GM06990 (cell line): ENCODE measurements at places on chromosomes 3 and 15.

DNA sequence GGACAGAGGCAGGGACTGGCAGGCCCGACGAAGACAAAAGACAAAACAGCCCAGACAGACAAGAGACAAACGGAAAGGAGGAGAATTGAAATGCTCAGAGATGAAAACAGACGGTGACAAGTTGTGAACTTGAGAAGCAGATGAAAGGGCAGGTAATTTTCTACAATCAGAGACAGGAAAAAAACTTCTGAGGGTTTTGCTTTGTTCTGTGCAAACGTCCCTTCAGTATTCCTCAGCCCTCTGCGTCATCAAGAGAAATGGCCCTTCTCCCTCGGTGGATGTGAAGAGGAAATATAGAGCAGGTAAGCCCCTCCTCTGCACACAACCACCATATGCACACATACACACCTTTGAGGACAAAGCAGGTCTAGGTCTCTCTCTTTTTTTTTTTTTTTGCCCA lies 206.6 kb downstream of the UACA start:
- no peak for DNase-seq

DNA sequence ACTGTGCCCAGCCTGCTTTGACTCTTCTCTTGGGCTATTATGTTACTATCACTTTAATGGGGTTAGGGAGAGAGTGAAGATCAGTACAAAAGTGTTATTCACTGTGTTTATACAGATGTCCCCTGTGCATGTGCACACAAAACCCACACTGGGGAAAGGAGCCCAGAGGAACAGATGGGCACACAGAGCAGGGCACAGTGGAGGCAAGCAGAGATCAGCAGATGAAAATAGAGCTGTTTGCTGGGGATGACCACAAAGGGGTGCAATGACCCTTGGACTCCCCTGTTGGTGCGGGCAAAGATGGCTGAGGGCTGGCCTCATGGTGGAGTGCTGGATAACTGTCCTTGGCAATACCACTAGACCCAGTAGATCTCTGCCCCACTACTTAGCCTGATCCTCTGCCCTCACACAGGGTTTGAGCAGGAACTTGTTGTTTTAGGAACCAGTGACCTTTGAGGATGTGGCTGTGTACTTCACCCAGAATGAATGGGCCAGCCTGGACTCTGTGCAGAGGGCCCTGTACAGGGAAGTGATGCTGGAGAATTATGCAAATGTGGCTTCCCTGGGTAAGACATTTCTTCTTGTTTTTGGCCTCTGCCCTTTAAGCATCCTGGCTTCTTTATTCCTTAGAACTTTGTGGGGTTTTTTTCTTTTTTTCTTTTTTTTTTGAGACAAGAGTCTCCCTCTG lies 5.3 kb downstream of the ZNF620 start:
- DNase-seq, result no peak

- DNase-seq, result no peak
Measured at GRCh38 chr3:122962149-122962548, 65.4 kb downstream of the SEMA5B start.

- DNase-seq, result no peak
Measured at GRCh38 chr15:54312528-54312927, 334.3 kb downstream of the UNC13C start.

DNA sequence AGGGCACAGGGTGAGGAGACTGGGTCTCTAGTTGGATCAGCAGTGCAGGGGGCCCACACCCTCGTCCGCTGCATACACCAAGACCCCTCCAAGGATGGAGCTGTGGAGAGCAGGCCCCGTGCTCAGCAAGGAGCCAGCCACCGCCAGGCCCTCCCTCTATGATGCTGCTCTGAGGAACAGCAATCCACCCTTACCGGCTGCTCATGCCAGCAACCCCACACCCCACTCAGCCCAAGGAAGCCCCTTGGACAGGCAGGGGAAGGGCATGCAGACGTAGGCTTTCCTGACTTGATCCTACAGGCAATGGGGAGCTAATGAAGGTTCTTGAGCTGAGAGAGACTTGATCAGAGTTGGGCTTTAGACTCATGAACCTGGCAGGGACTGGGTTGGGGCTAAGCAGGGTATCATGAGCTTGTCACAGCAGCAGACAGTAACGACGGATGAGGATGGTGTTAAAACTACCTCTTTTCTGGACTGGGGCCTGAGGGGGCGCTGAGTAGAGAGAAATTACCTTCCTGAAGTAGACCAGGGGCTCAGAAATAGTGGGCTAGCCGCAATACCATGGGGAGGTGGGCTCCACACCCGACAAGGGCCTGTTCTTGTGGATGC lies 50.5 kb upstream of the FGD5 start:
- DNase-seq, result no peak

DNA sequence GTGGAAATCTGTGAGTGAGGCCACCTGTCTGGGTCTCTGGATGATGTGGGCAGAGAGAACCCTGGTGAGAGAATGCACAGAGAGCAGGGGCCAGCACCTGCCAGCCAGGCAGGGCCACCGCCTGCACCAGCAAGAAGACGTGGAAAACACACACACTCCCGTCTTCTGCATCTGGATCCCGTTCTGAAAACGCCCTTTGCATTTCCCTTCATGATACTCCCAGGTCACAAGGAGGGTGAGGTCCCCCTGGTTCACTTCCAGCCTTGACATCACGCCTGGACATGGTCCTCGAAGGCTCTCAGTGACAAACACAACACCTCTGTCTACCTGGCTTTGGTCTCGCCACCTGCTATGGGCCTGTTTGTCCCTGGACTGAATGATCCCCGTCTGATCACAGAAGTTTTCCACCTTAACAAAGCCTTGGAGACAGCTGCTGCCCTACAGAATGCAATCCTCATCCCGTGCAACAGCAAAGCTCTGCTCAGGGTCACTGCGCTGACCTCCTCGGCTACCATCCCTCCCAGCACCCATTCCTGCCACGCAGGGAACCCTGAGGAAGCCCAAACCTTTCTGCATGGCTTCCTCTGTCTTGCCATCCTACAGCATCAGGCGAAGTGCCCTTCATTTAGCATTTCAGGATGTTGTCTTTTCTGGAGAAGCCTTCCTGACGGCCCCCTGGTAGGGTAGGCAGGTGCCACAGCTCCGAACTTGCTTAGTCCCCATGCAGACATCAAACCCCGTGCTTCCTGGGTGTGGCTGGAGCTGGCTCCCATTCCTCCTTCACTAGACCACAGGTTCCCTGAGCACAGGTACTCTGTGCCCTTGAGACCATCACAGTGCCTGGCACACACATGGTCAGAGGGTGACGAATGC lies 122.5 kb downstream of the ATP10A start:
- no peak for DNase-seq

DNA sequence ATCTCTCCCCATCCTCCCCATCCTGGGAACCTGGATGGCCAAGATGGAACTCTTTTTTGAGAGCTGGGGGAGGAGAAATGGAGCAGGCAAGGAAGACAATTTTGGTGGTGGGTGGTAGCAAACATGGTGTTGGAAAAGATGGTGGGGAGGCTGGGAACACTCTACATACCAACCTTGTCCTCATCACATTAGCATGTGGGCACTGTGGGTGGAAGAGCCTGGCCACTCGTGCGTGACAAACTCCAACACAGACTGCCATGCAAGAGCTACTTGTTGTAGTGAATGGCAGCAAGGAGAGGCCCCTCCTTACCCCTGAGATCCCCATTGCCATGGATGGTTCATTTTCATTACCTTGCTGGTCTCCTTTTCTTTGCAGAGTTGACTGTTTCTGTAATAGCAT lies 262.6 kb downstream of the RPLP1 start:
- no peak for DNase-seq

DNA sequence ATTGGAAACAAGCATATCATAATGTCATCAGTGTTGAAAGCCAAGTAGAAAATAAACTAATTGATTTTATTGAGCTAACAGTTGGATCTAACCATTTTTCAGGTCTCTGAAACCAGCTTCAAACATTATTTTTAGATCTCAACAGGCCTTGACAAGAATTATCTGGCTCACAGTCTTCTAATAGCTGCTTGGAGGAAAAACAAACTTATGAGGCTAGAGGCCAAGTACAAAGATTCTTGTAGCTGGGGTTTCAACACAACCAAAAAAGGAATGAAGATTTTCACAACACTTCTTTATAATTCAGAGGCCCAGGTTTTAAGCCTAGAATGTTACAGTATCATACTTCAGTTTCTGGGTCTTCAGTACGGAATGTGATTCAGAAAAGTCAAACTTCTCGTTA lies 3.7 kb downstream of the SETMAR start:
- no peak for DNase-seq

- no peak for DNase-seq
Measured at GRCh38 chr15:101104141-101104540, 147.7 kb downstream of the CHSY1 start.

DNA sequence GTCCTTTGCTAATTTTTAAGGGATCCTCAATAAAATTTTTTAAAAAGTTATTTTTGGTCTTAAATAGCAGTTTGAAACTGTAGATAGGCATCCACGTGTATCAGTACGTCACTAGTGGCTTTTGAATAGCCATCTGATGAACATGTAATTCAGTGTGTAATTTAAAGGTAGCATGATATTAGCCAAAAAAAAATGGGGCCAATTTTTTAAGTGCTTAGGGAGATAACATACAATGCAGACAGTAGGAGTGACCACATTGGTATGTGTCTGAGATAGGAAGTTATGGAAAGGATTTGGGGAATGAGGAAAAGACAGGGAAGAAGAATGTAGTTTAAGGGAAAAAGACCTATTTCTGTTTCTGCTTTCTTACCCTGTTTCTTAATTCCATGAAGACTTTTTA lies 2.5 kb downstream of the AP4E1 start:
- DNase-seq, result no peak

DNA sequence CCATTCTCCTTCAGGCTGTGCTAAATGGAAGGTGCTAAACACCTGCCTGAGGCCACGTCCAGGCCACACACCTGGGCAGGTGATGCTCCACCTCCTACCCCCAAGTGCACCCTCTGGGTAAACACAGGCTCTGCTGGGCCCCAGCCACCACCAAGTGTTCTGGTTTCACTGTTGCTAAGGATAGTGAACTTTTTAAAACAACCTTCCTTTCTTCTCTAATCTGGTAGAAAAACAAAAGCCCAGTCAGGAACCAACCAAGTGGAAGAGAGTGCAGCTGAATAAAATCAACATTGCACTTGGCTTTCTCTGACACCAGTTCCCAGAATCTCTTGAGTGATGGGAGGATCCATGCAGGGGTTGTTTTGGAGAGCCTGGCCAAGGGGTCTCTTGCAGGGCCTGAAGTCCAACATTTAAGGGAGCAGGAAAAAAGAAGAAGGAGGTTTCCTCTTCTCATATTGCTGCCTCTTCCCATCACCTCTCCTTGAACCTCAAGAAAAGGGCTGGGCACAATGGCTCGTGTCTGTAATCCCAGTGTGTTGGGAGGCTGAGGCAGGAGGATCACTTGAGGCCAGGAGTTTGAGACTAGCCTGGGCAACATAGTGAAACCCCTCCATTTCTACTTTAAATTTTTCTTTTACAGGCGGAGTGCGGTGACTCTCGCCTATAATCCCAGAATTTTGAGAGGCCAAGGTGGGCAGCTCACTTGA lies 26.2 kb upstream of the ATP13A3 start:
- no peak for DNase-seq

DNA sequence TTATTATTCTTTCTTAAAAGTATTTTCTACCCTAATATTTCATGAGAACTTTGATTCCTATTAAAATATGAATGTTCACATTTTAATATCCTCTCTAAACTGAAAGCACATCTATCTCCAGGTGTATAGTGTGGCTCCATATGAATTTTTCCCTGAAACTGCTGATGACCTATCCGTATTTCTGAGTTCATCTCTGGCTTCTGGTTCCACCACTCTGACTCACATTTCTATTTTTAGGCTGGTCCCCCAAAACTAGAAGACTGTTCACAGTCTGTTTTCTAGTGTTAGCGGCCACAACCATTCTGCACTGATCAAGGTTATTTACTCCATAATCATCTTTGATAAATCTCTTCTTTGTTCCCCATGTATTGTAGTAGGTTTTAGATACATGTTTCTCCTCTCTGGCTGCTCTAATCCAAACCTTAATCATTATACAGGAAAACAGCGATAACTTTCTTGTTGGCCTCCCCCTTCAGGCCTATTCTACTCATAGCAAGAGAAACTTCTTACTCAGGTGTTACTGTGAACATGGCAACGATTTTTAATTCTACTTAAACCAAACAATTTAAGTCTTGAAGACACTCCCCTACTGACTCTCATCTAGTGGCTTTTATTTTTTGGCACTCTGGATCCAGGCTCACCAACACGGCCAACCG lies 12.8 kb downstream of the ADPGK start:
- DNase-seq, result no peak

GRCh38 chr15:45549541-45550220 lies 27.1 kb upstream of the SLC30A4 start:
- no peak for DNase-seq

GRCh38 chr3:161770484-161771386 lies 274.1 kb downstream of the OTOL1 start:
- DNase-seq, result peak; percentile 44

DNA sequence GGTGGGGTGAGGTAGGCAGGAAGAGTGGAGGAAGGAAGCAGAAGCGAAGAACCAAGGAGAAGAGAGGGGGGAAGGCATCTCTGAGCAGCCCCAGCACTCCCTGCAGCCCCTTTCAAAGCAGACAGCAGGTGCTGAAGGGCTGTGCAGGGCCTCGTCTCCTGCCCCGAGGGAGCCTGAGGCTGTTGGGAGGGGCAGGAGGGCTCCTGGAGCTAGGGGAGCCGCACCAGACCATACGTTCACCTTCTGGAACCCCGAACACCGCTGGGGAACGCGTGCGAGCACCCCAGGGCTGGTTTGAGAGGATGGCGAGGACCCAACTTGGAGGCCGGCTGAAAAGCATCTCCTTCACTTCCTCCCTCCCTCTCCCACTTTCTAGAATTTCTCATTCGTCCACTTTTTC lies 259.8 kb downstream of the FAM43A start:
- DNase-seq, result no peak

DNA sequence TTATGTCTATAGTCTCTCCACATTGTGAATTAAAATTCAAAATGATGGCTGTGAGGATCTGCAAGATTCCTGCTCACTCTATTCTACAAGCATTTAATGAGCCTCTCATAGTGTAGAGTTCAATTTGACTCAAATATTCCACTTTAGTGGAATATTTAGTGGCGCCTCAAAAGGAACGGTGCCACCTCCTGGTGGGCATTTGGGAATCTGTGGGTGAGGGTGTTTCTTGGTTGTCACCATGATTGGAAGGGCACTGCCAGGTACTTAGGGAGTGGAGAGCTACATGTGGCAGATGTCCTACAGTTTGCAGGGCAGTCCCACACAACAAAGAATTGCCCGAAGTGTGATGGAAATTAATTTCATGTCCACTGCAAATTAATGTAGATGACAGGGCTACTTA lies 21.5 kb upstream of the KCNMB3 start:
- DNase-seq, result no peak

DNA sequence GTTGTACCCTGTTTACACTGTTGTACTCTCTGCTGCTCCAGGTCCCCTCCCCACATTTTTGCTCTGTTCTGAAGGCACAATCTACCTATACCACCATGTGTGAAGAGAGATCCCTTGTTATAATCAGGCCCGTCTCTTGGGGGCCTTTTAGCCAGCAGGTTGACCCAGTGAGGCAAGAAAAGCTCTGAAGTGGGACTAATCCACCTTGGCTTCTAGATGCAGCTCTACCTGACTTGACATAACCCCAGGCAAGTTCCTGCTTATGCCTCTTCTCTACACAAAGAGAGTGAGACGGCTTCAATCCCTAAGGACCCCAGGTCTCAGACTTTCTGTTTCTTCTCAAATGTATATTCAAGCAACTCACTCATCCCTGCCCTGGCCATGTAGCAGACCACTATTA lies 56.9 kb upstream of the MANF start:
- no peak for DNase-seq

GRCh38 chr15:73368301-73369136 lies at the start of gene HCN4:
Gene HCN4 (minus strand): TSS chr15:73368958. CDS start chr15:73368270, 688 bp downstream.
- DNase-seq, result no peak

- DNase-seq, result no peak
Measured at GRCh38 chr3:151121016-151121415, 35.6 kb downstream of the MED12L start.

GRCh38 chr3:136631424-136631823 lies 120.8 kb downstream of the STAG1 start:
- DNase-seq, result no peak
